ENCODE measurements at places on chromosomes 11 and 22.
A peak's percentile ranks its signal among the peaks of the same experiment; 100 is the strongest.

- DNase-seq, result no peak
Measured at GRCh38 chr11:8259306-8259959, 4.2 kb downstream of the LMO1 start.

GRCh38 chr11:35142481-35143075 lies 3.6 kb downstream of the CD44 start:
- DNase-seq, result peak; percentile 53

GRCh38 chr22:49536571-49537131 lies 291.0 kb downstream of the BRD1 start:
- DNase-seq, result no peak

- DNase-seq, result no peak
Measured at GRCh38 chr11:126308271-126308671, 4.4 kb downstream of the DCPS start.

GRCh38 chr11:69595805-69596665 lies 44.9 kb upstream of the CCND1 start:
- DNase-seq, result no peak

DNA sequence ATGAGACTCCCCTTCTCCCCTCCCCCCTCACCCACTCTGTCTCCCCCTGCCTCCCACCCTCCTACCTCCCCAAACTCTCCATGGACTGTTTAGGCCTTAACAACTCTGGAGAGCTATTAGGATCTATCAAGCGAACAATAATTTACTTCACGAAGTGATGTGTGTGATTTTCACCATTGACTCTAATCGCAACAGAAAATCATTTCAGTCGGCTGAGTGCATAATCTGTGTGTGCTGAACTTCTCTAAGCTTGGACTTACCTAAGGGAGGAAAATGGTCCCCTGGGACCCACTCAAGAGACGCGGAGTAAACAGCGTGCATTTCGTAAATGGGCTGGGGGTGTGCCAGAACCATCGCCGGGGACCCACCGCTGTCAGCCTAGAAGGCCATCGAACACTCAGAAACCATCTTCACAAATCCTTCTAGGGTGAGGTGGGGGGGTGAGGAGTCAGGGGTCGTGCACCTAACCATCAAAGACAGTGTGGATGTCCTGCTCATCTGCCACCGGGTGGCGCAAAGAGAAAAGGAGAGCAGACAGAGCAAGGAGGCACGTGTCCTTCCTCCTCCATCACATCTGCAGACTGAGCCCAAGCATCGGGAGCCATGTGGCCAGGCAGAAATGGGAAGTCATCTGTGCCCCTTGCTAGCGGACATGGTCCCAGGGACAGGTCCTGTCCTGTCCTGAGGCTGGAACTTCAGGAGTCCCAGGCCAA lies 62.1 kb upstream of the NUP50 start:
- no peak for DNase-seq
